Activated CD4-positive, alpha-beta T cell treated with anti-CD3 and anti-CD28 coated beads for 48 hours (primary cell): ENCODE measurements at places on chromosomes 11 and 22.

DNA sequence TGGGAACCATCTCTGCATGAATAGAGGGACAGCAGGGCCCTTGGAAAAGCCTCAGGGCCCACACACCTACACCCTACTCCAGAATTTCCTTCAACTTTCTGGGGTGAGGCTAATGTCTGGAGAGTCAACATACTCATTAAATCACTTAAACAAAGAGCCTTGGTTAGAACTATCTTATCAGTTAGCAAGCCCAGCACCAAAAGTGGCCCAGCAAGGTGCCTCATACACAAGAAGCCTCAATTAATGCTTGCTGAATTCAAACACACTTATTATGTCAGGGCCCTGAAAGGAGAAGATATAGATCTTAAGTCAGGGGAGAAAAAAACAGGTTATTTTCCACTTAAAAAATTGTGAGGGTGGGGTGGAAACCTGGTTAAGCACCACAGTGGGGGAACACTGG lies 61.4 kb downstream of the C11orf58 start:
- no peak for DNase-seq

DNA sequence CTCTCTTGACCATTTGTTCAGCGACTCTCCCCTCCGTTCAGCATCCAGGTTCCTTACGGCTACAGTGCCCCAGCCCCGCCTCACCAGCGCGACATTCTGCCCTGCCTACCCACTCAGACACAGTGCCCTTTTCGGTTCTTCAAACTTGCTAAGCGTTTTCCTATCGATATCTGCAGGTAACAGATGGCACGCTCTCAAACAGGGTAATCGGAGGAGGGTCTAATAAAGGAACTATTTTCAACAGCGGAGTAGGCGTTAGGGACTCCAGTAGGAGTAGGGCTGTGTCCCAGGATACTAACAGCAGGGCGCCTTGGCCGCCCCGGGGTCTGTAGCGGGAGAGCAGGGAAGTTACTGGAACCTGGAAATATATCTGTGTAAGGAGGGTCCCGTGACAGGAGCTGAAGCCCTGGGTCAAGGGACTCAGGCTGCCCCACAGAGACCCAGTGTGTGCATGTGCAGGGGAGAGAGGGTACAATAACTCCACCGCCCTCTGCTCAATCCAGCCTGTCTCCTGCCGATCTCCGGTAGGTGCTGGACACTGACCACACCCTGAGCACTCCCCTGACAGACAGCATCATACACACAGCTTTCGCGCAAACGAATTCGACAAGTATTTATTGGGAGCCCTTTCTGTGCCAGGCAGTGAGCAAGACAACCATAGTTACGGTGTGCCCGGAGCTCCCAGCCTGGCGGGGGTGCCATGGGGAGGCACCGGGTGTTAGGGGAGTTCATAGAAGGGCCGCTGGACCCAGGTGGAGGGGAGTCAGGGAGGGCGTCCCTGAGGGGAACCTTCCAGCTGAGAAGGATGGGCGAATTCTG lies 2.1 kb downstream of the KLHL35 start:
- no peak for DNase-seq

DNA sequence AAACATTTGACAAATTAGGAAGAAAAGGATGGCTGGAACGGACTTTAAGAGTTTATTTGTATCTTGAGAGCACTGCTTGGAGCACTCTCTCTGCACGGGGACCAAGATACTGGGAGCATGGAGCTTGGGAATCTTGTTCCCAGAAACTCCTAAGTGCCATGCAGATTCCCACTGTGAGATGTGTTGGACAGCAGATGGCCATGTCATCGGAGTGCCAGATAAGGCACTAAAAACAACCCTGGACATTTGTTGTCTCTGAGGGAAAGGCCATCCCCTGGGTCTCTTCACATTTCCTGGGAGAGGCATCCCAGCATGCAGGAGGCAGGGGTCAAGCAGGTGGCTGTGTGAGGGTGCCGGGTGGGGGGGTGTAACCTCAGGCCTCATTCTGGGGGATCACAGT lies 2.9 kb downstream of the KIRREL3 start:
- no peak for DNase-seq

- DNase-seq, result no peak
These were observed 124.6 kb upstream of the BLID start for GRCh38 chr11:122240638-122241037.

DNA sequence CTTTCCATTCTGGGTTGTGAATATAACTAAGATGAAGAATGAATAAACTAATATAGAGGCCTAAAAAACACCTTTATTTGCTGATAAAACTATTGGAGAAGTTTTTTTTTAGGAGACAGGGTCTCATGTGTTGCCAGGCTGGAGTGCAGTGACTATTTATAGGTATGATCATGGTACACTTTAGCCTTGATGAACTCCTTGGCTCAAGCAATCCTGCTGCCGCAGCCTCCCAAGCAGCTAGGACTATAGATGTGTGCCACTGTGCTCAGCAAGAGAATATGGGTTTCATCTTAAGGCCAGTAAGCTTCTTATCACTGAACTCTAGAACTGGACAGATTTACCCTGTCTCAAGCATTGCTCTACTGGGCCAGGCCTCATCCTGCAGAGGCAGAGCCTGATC lies 26.6 kb downstream of the CCDC90B start:
- DNase-seq, result no peak

DNA sequence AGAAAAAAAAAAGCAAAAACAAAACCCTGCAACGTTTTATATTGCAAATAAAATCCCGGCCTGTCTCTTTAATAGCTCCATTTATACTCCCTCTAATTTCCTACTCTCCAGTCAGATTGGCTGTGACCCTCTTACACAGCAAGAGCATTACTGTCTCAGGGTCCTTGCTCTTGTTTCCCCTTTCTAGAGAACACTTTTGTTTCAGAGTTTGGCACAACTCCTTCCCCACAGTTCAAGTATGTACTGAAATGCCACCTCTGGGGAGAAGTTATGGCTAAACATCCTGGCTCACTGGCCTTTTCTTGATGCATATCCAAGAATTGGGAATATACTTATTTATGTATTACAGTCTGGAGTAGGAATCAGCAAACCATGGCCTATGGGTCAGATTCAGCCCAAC lies 2.6 kb downstream of the CASP12 start:
- no peak for DNase-seq

DNA sequence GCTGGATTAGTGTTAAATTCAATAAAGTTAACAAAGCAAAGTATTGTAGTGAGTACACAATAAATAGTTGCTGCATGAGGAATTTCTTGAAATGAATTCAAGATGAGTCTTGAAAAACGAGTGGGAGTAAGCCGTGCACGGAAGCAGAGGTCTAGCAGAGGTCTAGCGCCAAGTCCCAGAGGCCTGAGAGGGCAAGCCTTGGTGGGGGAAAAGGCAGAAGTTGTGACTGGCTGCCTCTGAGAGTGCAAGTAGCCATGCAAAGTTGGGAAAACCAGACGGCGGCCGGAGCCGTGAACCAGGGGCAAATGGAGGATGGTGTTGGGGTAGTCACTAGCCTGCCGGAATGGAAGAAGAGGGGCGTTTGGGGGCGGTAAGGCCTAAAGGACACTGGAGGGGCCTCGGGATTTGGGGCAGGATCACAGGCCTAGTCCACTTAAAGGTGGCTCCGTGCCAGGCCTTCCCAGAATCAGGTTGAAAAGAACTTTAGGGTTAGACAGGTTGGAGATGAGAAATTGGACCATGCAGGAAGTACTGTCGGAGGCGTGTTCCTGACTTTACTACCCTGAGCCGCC lies 379 bp upstream of the SLC3A2 start:
- DNase-seq, result peak; percentile 71

GRCh38 chr11:75146711-75147110 lies 4.2 kb upstream of the SLCO2B1 start:
- no peak for DNase-seq
